Left ventricle myocardium inferior (tissue), 1 donor: ENCODE measurements at places on chromosomes 3 and 15.

GRCh38 chr3:178706411-178706810 lies 170.2 kb downstream of the KCNMB2 start:
- no peak for DNase-seq

DNA sequence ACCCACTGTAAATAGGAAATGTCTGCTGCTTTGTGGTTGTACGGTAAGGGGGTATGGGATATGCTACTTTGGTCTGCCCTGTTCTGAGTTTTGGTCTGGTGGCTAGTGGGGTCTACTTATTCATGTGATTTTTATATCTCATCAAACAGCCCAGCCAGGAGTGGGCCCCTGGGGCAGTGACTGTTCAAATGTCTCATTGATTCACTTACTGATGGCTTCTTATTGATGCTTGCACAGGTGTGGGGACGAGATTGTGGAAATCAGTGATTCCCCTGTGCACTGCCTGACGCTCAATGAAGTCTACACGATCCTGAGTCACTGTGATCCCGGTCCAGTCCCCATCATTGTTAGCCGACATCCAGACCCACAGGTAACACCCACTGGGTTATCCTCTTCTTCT lies 38.5 kb downstream of the STARD5 start:
- no peak for DNase-seq

DNA sequence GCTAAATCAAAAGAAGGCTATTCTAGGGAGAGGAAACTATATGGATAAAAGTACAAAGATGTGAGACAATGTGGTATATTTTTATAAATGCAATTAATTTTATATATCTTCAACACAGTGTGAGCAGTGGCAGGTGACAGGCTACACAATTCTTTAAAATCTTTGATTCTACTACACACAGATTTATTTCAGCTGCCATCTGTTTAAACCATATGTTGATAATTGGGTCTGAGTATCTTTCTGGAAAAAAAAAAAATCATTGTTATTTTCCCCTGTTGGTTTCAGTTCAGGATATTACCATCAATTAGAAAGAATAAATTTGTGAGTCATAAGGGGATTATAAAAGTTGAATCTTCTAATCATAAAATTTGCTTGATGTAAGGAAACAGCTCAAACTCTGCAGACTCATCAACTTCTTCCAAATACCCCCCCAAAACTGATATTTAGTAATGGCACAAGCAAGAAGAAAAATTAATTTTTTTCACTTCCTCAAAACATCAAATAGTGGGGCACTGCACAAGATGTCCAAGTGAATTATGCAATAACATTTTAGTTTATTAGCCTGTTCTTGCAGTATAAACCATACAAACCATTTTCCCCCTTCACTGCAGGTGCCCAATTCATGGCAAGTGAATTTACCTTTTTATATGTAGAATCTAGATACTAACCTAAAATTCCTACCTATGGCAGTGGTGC lies 12.0 kb downstream of the PIERCE2 start:
- no peak for DNase-seq

DNA sequence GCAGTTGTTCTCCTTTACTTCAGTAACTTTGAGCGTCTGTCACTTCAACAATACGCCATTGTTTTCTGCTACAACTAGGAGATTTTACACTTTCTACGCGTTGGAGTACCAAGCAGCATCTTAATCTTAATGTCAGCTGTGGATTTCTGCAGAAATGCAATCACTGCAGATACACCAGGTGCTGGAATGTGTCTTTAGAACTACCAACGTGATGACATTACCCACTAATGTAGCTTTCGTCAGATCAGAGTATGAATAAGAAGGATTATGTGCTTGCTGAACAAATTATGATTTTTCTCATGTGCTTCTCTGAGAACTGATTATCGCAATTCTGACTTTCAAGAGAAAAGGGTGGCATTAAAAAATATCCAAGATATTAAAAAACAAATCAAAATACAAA lies 77.5 kb upstream of the CNTN3 start:
- no peak for DNase-seq

GRCh38 chr3:18153571-18154173 lies 271.5 kb downstream of the SATB1 start:
- DNase-seq = no peak

DNA sequence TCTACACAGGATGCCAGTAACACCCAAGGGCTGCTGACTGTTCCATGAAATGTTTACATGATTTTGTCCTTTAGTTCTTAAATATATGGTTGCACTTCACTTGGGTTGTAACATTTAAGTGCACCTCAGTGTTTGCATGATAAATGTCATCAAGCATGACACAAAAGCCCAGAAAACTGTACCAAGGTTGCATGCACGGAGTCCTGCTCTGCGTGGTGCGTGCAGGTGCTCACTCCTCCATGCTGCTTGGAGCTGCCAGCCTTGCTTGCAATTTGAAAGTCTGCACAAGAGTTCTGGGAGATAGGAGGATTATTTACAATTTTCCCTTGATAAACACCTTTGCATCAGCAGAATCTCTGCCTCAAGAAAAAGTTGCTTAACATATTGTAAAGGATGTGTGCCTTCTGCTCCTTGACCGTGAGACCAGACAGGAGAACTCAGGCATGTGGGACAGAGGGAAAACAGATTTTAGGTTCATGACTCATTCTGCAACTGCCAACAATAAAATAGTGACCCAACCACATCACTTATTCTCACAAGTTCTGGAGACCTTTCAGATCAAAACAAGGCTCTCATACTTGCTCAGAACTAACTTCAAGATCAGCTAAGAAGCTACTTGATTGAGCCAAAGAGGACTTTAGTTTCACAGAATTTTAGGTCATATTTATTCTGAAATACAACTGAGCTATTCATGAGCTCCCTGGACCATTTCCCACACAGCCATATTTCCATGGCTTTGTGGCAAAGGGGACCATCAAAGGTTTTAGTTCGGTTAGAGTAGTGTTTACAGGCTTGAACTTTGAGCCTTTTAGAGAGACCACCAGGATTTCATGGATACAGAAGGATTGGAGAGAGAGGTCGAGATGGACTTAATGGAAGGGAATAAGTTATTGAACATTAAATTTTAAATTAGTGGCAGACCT lies 128.4 kb upstream of the ZBED2 start:
- DNase-seq = no peak

DNA sequence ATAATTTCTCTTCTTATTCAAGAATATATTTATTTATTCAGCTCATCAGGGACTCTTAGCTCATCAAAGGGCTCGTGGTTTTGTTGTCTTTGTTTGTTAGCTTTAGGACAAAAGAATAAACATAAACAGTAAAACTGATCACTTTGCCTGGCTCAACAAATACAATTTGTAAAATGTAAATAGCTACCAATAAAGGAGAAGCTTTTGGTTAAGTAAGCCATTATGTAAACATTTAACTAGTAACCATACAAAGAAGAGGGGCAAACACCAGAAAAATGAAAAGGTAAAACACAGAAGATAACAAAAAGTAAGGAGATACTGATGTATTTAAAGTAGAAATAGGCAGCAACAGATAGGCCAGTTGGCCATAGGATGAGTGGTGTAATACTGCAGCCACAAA lies 761.7 kb downstream of the ROBO1 start:
- DNase-seq = no peak
